ENCODE measurements at places on chromosomes 1 and 21.
A peak's percentile ranks its signal among the peaks of the same experiment; 100 is the strongest.

- DNase-seq: peak; percentile 58
These were observed 137.2 kb downstream of the DHRS3 start for GRCh38 chr1:12480748-12481362.

- DNase-seq: no peak
These were observed 125.1 kb upstream of the KCND3 start for GRCh38 chr1:112114540-112114939.

DNA sequence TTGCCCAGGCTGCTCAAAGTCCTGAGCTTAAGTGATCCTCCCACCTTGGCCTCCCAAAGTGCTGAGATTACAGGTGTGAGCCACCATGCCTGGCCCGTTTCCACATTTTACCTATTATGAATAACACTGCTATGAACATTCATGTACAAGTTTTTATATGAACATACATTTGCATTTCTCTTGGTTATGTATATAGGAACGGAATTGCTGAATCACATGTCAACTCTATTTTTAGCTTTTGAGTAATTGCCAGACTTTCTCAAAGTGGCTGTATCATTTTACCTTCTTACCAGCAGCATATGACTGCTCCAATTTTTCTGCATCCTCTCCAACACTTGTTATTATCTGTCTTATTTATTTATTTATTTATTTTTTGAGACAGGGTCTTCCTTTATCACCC lies 2.7 kb downstream of the SPATA21 start:
- no peak for DNase-seq

- no peak for DNase-seq
These were observed 16.5 kb downstream of the SMAP2 start for GRCh38 chr1:40389871-40390560.

- DNase-seq: no peak
These were observed 11.0 kb downstream of the ZBTB7B start for GRCh38 chr1:155013632-155014031.

- DNase-seq: no peak
These were observed 4.9 kb downstream of the PTPN7 start for GRCh38 chr1:202155478-202156021.

DNA sequence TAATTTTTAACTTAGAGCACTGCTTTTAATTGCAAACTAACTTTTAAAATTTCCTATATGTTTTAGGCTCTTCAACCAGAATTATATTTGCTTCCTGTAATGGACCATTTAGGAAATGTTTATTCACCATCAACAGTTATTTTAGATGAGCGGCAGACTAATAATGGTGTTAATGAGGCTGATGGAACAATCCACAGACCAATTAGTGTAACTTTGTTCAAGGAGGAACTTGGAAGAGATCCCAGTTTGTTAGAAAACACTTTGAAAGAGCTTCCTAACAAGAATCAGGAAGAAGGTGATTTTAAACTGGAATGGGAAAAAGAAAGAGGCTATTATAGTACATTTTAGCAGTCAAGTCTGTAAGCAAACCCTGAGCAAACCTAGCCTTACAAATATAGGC lies 19.4 kb upstream of the GNG5 start:
- no peak for DNase-seq

Measured in H54 (cell line).